Epithelial cell of prostate (primary cell): ENCODE measurements at places on chromosomes 3 and 15.

- DNase-seq: no peak
Observed at GRCh38 chr3:123637131-123637530, 52.3 kb upstream of the HACD2 start.

GRCh38 chr3:37968813-37969595 is 21.6 kb upstream of the VILL start:
- no peak for DNase-seq

- no peak for DNase-seq
Observed at GRCh38 chr3:147222291-147222690, 184.1 kb downstream of the ZIC4 start.

- DNase-seq: no peak
Observed at GRCh38 chr3:113136071-113136470, 75.3 kb upstream of the BOC start.

GRCh38 chr3:141094790-141095545 is 43.8 kb downstream of the SPSB4 start:
- DNase-seq: no peak

GRCh38 chr15:51799282-51800252 is 29.9 kb upstream of the TMOD3 start:
- DNase-seq: no peak

- DNase-seq: no peak
Observed at GRCh38 chr15:52290800-52291199, 4.8 kb downstream of the MYO5C start.
